ENCODE measurements at places on chromosomes 5 and 9.

- DNase-seq: no peak
These were observed 161.2 kb upstream of the CHD1 start for GRCh38 chr5:99089822-99090549.

DNA sequence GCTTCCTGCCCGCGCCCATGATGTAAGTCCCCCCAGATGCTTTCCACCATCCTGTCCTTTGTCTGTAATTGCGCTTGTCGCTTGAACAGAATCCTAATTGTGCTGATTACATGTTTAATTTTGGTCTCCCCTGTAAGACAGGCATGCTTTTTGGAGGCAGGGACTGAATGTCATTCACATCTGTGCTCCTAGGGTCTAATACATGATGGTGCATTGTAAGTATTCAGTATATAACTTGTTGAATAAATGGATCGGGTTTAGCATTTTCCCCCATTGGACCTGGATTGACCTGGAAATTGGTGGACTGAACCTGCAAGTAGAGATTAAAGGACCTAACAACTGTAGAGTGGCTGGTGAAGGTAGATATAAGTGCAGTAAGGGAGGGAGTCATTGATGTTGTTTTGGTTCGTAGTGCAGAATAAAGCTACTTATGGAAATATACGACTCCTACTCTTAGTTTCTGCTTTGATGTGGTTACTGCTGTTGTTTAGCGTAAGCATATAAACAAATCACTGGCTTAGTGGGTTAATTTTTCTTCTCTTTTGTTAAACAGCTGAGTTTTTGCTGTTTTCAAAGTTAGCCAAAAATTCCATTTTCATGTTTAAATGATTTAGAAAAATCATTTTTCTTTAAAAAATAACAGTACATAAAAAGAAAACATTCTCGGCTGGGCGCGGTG is 57.3 kb downstream of the TRIO start:
- DNase-seq: peak; percentile 87

GRCh38 chr9:7636838-7637467 is 162.6 kb downstream of the DMAC1 start:
- DNase-seq: no peak

GRCh38 chr5:173868096-173868880 is 19.9 kb upstream of the CPEB4 start:
- no peak for DNase-seq

DNA sequence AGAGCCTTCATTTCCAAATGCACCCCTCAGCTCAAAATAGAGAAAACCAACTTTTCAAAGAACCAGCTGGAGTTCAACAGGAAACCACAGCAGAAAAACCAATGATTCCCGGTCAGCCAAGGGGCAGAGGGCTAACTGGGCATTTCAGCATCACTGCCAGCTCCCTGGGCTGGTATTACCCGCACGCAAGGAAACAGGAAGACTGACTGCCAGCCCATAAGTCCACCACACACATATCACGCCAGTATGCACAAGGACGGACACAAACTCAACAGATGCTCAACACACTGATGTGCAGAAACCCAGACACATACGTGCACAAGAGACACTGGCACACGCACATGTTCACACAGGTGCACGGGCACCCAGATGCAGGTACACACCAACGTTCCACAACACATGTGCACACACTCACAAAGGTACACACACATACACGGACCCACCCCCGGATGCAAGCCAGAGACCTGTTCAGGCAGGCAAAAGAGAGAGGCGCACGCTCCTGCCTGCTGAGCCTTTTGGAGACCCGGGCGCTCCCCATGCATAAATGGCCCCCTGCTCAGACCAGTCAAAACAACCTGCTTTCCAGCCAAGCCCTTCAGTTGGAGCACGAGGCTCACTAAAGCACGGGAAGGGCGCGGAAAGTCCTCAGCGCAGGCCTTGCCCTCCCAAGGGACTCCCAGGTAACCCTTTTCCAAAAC is 2.1 kb downstream of the ADAMTS2 start:
- no peak for DNase-seq

DNA sequence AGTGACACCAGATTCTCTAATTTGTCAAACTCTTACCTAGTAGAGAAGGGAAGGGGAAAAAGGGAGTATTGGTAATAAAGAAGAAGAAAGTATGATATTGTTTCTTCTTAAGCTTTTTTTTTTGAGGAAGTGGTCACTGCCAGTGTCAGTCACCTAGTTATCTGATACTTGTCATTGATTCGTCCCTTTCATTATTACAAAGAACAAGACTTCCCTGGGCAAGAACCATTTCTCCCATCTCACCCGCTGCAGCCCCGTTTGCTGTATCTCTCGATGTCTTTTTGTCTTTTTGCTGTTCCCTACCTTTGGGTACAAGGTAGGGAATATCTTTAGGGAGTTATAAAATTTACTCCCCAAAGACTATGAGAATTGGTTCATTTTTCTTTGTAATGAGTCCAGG is 249.0 kb downstream of the ARHGAP26 start:
- no peak for DNase-seq

DNA sequence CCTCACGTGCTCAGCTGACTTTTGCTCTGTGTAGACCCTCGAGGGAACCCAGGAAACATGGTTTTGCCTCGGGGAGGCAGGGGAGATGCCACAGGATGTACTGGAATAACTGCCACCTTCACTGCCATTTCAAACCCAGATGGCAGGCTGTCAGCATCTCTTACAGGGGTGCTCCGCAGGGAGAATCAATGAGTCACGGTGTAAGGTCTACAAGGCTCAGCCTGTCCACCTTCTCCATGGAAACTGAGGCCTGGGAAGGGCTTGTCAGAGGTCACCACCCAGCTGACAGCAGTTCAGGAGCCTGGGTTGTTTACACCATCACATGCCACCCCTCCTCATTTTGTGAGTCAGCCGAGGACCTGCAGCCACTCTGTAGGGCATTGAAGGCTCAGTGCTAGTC is 30.8 kb downstream of the DAB2IP start:
- no peak for DNase-seq

DNA sequence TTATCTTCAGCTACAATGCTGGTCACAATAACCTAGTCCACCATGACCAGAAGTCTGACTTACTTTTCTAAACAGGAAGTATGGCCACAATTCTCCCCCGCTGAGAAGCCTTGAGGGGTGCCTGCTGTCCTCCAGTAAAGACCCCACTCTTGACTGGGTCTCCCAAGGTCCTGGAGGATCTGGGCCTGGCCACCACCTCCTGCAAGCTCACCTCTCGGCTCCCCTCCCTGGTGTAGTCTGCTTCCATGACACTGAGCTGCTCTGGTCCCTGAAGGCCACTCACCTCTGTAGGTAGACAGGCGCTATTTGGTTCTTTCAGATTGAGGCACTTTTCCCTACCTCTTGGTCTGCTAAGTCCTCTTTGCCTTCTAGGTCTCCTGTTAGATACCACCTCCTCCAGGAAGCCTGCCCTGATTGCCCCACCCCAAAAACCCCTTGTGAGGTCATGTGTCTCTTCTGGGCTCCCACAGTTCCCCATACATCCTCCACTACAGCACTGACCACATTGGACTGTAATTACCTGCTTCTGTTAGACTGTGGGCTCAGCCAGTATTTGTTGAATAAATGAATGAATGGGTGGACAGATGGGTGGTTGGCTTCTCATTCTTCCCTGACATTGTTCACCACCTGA is 62.6 kb upstream of the IER5L start:
- DNase-seq: no peak

GRCh38 chr9:87428659-87429058 is 69.0 kb upstream of the DAPK1 start:
- no peak for DNase-seq

GRCh38 chr9:114720086-114720676 is 38.2 kb upstream of the TEX48 start:
- DNase-seq: no peak

GRCh38 chr9:36862206-36863145 is 171.6 kb downstream of the PAX5 start:
- DNase-seq: no peak

DNA sequence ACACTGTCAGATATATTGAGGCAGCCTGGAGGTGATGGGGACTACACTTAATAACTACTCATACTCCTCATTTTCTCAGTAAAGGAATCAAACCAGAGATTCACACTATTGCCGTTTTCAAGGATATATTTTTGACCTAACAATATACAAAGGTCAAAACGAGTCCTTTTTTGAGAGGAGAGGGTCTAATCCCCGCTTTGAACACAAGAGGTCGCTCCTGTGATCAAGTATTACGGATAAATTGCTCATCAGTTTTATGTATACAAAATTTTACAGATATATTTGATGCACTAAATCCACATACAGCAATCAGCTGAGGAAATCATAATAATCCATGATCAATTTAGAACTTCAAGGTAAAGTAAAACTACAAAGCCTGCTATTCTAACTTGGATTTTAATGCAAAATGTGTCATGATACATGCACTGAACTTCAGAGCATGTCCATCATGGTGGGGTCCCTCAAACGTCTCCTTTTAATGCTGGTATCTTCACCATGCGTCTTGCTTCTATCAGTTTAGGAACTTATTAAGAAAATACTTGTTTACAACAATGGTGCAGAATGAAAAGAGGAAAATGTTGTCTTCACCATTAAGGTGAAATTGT is 2.5 kb upstream of the ISL1 start:
- DNase-seq: no peak

- DNase-seq: no peak
These were observed 128.5 kb upstream of the IQGAP2 start for GRCh38 chr5:76274571-76274970.

DNA sequence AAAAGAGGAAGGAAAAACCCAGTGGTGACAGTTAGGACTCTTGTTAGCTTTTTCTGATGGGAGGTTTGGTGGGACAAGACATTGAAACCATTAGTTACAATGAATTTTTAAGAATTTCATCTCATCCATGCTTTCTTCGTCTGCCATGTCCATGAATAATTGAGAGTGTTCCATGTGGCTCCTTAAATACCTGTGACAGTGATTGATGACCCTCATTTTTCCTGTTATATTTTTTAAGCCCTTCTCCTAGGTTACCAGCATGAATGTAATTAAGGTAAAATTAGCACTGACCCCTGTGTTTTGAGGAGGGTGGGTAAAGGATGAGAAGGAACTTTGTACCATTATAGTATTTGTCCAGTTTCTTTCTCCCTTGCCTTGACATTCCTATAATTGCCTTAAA is 23.5 kb upstream of the PHF2 start:
- DNase-seq: no peak

DNA sequence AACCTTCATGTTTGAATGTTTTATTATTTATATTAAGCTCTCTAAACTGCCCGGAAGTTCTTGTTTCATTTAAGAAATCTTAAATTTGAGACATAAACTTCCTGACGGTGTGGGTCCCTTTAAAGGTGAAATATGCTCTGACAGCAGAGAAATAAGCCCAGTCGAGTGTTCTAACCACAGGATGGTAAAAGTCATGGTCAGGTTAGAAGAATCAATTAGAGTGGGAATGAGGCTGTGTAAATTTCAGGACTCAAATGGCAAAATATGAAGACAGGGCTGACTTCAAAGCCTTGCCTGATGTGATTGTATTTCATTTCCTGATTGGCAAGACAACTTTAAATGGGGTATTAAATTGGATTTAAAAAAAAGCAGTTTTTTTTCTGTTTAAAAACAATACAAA is 432.9 kb upstream of the BRINP1 start:
- DNase-seq: no peak

DNA sequence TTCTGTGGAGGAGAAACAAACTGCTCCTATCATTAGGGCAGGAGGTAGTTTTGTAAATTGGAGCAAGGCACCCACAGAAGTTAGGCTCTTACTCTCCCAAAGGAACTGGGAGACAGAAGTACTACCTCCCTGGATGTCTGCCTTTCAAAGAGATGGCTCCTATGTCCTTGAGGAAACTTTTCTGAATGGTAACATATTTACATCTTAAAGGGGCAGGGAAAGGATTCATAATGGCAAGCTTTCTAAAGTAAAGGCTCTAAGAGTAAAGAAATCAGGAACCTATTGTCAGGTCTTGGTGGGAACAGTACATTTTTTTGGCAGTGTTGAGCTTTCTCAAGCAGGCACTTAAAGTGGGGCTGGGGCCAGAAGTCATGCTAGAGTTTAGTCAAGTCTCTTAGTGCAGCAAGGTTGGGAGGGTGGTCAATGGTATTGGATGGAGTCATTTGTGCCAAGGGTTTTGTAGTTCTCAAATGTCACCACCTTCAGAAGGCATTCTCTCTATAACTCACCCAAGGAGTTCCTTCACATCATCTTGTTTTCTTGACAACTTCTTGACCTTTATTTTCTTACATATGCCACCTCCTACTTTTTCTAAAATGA is 26.3 kb upstream of the NDFIP1 start:
- DNase-seq: no peak
